ENCODE measurements at places on chromosomes 4 and X.

- no peak for DNase-seq
Measured at GRCh38 chrX:35842674-35843073, 44.5 kb downstream of the MAGEB16 start.

GRCh38 chrX:9249051-9249846 lies 215.3 kb upstream of the FAM9B start:
- no peak for DNase-seq

DNA sequence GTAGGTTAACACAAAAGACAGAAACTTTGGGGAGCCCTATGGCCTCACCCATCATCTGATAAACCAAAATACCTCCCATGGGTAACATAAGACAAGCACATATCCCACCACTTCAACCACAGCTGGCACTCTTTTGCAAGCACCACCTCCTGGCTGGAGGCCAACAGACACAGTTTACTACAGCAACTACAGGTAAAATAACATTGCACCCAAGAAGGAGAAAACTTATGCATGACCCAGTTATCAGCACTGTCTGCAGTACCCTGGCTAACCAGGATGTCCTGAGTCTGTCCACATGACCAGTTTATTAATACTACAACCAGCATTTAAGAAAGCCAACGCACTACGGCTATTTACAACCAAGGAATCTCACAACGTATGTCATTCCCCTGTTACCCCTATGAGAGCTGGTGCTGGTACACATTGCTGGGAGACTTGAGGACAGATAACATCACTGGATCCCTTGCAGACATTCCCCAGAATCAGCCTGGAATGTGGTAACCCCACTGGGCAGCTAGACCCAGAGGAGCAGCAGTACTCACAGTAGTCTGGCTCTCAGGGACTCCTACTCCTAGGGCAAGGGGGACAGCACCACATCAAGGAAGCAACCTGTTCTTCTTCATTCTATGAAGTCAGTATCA lies 32.0 kb downstream of the ELF2 start:
- no peak for DNase-seq

GRCh38 chr4:76116821-76117220 lies 31.4 kb downstream of the NUP54 start:
- DNase-seq, result no peak

- DNase-seq, result peak; percentile 53
Measured at GRCh38 chrX:19566359-19567222, 51.3 kb upstream of the MAP3K15 start.

DNA sequence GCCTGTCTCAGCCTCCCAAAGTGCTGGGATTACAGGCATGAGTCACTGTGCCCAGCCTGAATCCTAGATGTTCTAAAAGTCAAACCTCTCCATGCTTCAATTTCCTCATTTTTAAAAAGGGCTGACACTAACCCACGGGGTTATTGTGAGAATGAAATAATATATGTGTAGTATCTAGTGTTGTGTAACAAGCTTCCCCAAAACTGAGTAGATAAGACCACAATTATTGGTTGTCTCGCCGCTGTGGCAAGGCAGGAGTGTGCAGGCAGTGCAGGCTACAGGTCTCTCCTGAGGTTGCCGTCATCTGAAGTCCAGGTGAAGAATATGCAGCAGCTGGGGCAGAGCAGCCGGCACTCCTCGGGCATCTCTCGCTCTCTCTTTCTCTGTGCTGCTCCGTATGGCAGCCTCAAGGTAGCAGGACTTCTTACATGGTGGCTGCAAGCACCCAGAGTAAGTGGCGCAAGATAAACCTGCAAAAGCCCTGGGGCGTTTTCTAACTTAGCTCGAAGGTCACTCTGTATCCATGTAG lies 30.9 kb downstream of the RAB33B start:
- no peak for DNase-seq

DNA sequence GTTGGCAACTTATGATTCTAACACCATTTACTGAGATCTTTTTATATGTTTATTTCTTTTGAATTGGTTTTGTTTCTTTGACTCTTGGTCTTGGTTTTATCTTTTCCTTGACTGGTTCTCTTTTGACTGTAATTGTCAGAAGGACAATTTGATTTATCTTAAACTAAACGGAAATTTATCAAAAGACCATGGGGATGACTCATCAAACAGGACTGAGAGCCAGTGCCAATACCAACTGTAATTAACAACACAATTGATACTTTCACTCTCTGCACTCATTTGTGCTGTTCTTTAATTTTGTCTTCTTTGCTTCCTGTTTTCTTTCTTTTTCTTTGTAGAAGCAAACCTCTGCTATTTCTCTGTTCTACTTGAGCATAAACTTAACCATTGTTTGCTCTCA lies 776.8 kb downstream of the CCSER1 start:
- no peak for DNase-seq

DNA sequence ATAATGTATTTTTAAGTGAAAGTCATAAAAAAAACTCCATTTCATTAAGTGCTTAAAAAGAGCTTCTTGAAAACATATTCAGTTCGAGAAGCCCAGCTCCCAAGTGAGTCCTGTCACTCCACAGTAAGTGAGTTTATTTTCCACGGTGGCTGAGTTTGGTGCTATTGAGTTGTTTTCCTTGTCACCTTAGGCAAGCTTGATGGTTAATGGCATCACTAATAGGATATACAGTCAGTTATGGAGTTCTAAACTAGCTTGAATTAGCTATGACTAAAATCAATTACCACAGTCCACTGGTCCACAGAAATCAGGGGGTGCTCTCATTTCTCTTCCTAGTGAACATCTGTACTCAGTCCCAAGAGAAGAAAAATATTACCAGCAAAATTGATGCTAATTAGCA lies 1526.2 kb upstream of the IGFBP7 start:
- DNase-seq, result no peak

DNA sequence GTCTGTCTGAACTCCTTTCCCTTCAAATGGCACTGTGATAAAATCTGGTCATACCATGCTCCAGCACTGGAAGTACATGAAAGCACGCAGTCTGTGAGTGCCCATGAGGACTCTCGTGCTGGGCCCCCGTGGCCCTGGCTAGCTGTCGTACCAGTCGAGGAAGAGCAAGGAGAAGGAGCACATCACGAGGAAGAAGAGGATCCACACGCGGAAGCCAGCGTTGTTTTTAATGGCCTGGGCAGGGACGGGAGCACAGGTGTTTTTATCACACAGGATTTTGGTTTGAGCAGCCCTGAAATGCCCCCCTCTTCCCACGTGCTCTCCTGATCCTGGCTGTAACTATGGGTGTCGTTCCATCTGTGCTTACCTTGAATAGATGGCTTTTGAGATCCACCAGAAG lies 33.0 kb downstream of the NSG1 start:
- no peak for DNase-seq

DNA sequence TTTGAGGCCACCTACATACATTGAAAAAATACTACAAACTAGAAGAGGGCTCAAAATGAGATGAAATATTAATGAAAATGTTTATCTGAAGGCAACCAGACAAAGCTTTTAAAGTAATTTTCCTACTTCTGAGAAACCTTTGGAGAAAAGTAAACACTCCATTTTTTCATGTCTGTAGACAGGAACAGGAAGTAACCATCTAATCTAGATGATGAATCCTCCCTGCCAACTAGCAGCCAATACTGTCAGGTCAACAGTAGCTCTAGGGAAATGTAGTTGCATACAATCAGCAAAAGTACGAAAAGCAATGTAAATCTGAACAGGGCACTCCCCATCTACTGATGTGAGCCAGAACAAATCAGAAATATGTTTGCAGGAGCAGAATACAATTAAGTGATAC lies 49.0 kb downstream of the AMMECR1 start:
- no peak for DNase-seq

Measured in activated naive CD4-positive, alpha-beta T cell treated with anti-CD3 and anti-CD28 coated beads for 36 hours (primary cell).